ENCODE measurements at places on chromosomes 5 and 9. TPM values are rescaled to one million over a fixed set of nuclear protein-coding genes. Genes with fewer than 3 reads are reported as not detected.

Gene SLC6A19
- total RNA-seq = not detected

Gene ADAMTS12
- 23.9 TPM for total RNA-seq

Gene DMGDH
- total RNA-seq = 2.0 TPM

Gene ORM2
- not detected for total RNA-seq

Gene SLC2A6
- total RNA-seq = 0.44 TPM

GRCh38 chr5:174572591-174572990 lies 151.8 kb upstream of the MSX2 start:
- no peak for DNase-seq

DNA sequence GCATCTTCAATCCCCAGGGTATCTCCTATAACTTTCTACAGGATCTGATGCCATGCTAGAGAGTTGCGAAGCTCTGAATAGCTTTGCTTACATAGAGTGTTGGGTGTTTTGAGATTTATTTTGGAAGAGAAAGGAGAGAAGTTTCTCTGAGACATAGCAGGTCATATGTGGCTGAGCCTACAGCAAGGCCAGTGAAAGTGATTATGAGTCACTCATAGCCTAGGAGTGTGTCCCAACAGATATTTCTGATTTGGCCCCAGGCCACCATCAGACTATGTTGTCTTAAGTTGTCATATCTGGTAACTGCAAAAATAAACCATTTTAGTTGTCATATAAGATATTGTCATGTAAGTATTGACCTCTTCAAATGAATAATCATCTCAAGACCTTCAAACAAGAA lies 132.0 kb upstream of the RAI14 start:
- no peak for DNase-seq

GRCh38 chr5:107893642-107894041 lies 222.9 kb upstream of the EFNA5 start:
- peak; percentile 45 for DNase-seq

DNA sequence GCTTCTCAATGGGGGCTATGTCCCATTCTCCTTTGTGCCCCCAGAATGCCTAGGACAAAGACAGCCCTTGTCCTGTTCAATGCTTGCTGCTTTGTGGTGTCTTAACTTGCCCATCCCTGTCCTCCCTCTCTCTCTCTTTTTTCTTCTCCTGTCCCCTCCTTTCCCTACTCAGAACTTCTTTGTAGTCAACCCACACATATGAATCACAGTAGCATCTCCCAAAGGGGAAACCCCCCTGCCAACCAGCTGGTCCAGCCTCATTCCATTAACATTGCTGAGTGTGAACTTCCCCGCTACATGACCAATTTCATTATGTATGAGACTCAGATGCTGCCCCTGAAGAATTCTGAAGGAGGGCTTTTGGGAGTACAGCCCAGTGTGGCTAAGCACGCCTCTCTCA lies 408.3 kb downstream of the ENC1 start:
- DNase-seq = no peak

DNA sequence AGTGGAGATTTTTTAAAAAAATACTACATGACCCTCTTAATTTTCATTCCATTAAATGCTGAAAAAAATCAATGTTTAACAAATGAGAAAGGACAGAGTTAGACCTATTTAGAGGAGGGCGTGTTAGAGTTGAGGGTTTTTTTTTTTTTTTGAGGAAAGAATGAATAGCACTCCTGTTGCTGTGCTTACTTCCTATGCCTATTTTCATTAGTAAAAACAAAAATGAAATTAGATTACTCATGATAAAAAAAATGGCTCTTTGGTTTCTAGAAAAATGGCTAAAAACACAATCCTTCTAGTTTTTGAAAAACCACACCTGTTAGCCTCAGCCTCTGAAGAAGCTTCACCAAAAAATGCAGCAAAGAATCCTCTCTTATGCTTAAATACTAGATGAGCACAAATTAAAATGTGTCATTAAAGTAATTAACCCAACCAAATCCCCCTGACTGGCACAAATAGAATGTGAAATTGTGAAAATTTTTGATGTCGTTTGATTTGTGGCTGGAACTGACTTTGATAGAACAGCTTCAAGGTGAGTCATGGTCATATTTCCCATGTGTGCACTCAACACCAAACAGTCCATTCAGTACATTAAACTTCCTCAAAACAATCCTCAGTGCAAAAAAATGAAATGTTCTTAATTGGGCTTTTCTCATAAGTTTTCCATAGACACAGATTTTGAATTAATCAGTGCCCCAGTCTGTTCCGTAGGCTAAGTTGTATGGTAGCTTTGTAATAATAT lies 98.0 kb downstream of the MACIR start:
- DNase-seq = no peak

DNA sequence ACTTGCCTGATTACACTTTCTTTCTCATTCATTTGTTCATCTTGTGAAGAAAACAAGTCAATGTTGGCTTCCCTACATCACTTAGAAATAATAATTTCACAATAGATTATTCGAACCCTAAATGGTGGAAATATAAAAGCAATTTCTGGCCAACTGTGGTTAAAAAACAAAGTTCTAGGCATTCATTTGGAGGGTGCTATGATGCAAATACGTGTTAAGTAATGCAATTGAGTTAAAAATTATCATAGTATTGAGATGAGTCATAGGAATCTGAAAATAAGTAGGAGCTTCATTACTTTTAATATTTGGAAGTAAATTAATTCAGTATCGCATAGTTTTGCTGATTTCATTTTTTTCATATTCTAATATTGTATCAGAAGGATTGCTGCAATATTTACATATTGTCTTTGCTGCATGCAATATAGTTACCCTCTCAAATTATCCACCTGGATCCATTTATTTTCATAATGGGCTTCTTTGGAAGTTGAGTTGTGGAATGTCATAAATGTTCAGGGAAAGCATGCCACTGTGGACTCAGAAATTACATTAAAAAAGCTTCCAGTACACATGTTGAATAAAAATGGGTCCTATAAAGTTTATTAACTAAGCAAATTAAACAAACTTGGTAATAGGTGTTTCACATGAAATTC lies 647.7 kb upstream of the WWC1 start:
- DNase-seq = no peak

- peak; percentile 37 for DNase-seq
These were observed 70.4 kb downstream of the RGS7BP start for GRCh38 chr5:64576250-64576649.

- peak; percentile 77 for DNase-seq
These were observed 186.7 kb downstream of the PDZD2 start for GRCh38 chr5:31825518-31826068.

All from muscle of leg (tissue), 16 donors.